ENCODE measurements at places on chromosomes 12 and 14.
A peak's percentile ranks its signal among the peaks of the same experiment; 100 is the strongest.

DNA sequence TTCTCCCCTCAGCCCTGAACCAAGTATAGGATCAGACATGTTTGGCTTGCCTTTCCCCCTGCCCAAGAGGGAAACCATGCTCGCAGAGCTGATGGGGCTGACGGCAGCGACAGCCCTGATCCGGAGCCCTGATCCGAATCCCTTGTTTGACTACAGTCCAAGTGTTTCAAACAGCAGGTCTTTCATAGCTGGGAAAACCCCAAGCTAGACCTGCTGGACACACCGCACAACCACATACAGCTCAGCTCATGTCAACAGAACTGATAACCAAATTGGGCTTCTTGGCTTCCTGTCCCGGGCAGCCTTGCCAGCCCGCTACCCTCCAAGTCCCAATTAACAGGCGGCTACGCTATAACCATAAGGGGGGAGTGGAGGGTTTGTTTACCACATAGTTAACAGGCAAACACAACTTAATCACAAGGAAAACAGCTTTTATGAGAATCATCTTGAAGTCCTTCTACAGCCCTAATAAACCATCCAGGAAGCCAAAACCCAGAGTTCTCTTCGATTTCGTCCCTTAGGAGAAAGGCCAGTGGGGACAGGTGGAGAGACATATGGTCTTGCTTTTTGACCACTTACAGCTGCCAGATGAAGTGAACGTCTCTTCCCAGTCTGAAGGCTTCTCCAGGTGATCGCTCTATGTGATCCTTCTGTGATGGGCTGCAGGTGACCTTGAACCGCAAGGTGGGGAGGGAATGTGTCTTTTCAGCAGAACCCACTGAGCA is 64.5 kb upstream of the MANSC4 start:
- no peak for DNase-seq

- DNase-seq, result no peak
Observed at GRCh38 chr12:27422697-27423096, 23.8 kb upstream of the SMCO2 start.

DNA sequence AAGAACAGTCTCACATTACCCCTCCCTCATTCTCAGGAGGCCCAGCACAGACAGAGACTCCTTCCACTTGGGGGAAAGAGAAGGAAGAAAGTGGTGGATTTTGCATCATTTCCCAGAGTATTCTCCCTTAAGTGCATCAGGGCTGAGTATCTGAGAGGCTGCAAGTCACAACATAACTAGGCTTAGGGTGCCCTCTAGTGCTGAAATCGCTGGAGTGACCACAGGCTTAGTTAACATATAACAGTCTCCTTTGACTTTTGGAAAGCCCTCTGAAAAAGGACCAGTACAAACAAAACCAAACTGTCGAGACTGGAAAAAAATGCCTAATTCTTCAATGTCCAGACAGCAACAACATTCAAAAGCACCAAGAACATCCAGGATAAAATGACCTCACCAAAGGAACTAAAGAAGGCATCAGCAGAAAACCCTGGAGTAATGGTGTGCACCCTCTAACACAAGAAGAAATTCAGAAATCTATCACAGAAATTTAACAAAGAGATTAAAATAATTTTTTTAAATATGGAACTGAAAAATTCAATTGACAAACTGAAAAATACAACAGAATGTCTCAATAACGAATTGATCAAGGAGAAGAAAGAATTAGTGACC is 412.3 kb downstream of the RPS29 start:
- no peak for DNase-seq

GRCh38 chr12:67426067-67426466 is 156.9 kb downstream of the CAND1 start:
- DNase-seq, result no peak

DNA sequence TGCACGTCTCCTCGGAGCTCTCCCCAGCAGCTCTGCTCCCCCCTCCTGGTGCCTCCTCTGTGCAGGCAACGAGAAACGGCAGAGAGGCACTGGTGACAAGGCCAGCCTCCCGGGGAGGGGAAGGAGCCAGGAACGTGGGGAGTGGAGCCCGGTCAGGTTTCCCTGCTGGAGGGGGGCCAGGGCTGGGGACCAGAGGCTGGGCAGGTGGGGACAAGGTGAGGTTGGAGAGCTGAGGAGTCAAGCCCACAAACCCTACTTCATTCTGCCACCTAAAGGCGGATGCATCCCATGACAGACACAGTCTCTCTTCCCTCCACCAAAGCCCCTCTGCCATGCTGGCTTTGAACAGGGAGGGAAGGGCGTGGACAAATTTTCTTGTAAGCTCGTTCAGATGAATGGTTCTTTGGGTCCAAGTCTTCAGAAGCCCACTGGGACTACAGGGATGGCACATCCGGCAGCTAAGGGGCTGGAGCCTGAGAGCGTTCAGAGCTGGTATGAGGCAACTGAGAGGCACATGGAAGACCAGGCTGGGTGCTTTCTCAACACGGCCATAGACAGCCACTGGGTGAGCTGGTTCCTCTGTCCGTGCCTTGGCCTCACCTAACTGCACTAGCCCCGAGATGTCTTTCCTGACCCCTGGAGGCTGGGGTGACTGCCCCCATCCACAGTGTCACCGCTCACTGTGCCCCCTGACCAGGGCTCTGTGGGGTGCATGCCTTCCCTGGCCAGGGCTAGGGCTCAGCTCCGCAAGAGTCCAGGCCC is 105.9 kb downstream of the RBM19 start:
- no peak for DNase-seq

DNA sequence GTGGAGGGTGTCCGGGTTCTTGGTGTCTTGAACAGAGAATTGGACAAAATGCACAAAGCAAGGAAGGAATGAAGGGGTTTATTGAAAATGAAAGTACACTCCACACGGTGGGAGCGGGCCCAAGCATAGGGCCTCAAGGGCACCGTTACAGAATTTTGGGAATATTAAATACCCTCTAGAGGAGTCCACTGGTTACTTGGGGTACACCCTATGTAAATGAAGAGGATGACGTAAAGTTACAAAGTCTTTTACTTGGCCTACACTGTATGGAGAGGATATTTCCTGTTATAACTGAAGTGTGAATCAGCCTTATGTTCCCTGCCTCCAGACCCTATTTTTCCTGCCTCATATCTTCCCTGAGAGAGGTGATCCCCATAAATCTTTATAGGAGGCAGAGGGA is 102.6 kb downstream of the RIN3 start:
- DNase-seq, result no peak

- no peak for DNase-seq
Observed at GRCh38 chr12:92604786-92605185, 98.0 kb upstream of the PLEKHG7 start.

- no peak for DNase-seq
Observed at GRCh38 chr12:22728987-22729386, 104.0 kb downstream of the ETNK1 start.

DNA sequence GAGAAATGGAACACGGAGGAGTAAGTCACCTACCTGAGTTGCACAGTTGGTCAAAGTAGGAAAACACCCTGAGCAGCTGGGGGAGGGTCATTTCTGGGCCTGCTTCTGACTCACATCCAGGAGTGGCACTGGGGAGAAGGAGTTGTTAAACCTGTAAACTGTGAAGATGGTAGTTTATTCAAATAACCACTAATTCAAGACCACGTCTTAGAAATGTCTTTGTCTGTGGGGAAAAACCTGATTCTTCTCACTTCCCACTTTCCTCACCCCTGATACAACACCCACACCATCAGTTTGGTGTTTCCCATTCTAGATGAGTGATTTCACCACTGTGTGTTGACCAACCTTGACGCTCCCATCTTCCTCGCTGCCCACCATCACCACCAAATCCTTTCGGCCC is 207.1 kb downstream of the ANO4 start:
- no peak for DNase-seq

- DNase-seq, result no peak
Observed at GRCh38 chr12:104672501-104673265, 215.9 kb downstream of the CHST11 start.

DNA sequence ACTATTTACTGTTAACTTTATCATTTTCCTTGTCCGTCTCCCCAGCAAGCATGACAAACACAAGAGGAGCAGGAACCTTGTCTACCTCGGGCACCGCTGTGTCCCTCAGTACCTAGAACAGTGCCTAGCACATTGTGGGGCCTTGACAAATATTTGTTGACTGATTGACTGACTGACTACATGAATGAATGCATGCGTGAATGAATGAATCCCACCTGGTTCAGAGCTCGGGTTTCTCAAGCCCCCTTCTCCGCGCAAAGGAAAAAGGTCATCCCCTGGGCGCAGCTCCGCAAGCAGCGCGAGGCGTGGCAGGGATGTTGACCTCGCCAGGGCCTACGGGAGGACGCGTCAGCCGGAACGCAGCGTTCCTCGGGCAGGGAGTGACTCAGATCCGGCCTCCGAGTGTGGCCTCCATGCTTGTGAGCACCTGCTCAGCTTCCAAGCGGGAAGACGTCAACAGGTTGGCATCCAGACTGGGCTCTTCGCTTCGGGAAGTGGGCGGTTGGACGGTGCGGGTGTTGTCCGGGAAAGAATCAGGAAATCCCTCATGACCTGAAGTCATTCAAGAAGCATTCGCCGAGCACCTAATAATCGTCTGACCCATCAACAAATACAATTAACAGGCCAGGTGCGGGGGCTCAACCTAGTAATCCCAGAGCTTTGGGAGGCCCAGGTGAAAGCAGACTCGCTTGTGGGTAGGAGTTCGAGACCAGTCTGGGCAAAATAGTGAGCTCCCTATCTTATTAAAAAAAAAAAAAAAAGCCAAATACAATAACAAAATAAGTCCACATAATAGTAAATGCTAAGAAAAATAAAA is 13.9 kb upstream of the UBC start:
- DNase-seq, result peak; percentile 19

GRCh38 chr14:59484639-59485175 is 390 bp downstream of the JKAMP start:
- no peak for DNase-seq

- no peak for DNase-seq
Observed at GRCh38 chr14:21073921-21074320, 3.8 kb downstream of the ARHGEF40 start.

GRCh38 chr14:42370056-42370455 is 763.4 kb downstream of the LRFN5 start:
- DNase-seq, result no peak

DNA sequence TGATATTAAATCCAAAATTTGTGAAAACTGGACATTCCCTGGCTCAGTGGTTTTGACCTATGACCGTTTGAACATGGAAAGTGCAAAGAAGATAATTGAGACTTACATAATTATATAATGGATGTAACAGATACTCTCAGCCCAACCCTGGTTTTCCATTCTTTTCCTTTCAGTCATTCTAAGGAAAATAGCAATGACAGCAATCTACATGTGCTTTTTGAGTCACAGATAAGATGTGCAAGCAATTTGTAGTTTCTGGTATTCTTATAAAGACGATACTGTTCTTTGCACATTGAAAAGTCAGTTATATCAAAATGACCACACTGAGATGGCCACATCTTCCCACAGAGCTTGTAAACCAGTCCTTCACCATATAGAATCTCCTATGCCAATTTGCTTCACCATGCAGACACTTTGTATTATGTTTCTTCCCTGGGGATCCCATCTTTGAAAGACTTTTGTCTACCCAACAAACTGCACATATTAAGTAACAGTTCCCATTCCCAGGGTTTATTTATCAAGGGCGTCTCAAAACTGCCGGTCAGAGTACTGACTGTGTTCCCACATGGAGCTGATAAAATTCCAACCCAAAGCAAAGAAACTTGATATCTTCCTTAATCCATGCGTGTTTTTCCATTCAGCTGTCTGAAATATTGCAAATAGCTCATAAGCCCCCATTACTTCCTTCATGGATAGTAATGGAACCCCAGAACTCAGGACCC is 34.8 kb downstream of the PLXNC1 start:
- DNase-seq, result no peak

DNA sequence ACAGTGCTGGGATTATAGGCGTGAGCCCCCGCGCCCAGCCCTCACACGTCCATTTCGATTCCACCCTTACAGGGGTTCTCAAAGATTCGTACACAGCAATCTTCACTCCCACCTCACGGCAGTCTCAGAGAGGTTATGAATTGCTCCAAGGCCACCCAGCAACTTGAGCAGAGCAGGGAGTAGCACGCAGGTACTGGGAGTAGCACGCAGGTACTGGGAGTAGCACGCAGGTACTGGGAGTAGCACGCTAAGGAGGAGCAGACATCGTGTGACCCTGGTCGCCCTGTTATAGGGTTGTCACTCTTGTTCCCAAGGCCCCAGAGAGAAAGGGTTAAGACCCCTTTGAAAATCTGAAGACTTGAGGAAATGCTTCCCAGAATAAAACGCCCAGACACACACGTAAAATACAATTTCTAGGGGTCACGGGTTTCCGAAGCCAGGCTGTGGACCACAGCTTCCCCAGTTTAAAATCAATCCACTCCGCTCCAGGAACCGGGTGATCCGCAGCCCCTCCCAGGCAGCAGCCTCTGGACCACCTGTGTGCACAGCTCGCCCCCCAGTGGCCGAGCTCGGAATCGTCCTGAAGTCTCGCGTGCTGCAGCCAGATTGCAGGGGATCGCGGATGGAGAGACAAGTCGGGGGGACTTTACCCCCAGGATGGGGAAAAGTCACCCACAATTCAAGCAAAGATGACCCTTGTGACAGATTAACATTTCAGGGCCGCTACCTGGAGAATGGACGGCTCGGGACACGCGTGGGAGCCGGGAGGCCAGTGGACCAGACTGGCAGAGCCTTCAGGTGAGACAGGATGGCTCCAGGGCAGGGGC is 92.0 kb downstream of the SCARB1 start:
- DNase-seq, result peak; percentile 68

DNA sequence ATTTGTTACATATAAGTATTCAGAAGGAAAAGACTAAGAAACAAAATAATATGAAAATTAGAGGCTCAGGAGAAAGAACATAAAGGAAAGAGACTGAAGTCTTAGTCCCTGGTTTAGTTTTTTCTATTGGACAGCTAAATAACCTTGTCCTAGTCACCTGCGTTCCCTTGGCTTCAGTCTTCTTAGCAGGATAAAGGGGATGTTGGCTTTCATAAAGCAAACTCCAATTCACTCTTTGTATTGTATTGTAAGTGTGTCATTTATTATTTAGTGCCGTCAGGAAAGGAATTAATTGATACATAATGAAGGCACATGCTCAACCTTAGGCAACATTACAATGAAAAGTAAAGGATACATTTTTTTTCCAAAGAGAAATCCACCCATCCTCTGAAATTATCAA is 190.3 kb upstream of the PPFIA2 start:
- DNase-seq, result no peak

GRCh38 chr12:122403115-122403770 is 19.2 kb downstream of the CLIP1 start:
- DNase-seq, result no peak

DNA sequence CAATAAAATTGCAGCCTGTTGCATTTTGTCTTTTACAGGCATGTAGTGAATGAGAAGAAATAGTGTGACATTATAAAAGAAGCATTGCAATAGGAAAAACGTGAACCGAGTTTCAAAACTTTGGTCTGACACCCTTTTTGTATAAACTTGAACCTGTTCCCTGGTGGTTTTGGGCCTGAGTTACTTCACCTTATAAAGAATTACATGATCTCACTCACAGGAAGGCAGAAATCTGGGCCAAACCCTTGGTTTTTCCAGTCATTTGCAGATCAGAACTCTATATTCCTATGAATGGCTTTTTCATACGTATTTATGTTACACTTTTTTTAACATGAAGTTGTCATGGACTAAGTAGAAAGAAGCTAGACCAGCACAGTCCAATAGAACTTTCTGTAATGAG is 138.5 kb upstream of the FLRT2 start:
- no peak for DNase-seq

- DNase-seq, result no peak
Observed at GRCh38 chr12:108419949-108420348, 80.8 kb upstream of the CMKLR1 start.

- DNase-seq, result no peak
Observed at GRCh38 chr12:42588524-42589464, 752 bp downstream of the PRICKLE1 start.
